Esophagus squamous epithelium (tissue), 5 donors: ENCODE measurements at places on chromosomes 7 and 10. TPM values are rescaled to one million over a fixed set of nuclear protein-coding genes. Genes with fewer than 3 reads are reported as not detected.
A peak's percentile ranks its signal among the peaks of the same experiment; 100 is the strongest.

- no peak for DNase-seq
- no peaks in the 10 kb centered on the region for H3K36me3 ChIP-seq
- H3K4me1 ChIP-seq: no peaks in the 10 kb centered on the region
- H3K27ac ChIP-seq: no peak overlapping the region
- no peak overlapping the region for H3K4me3 ChIP-seq
- H3K27me3 ChIP-seq: no peaks in the 10 kb centered on the region
Observed at GRCh38 chr7:27971171-27971812, 209.3 kb downstream of the JAZF1 start.

DNA sequence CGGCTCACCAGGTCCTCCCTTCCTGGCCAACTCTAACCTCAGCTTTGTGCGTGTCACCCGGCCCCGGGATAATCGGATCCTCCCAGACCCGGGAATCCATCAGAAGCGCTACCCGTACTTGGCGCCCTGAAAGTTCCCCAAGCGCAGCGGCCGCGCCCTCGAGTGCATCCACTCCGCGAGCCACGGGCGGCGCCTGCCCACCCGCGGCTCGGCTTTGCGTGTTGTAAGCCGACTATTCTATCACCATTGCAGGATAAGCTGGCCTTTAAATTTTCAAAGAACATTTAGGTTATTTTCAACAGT is 35.7 kb upstream of the EBLN1 start:
- no peaks in the 10 kb centered on the region for H3K36me3 ChIP-seq
- peaks cover 15% of the 10 kb centered on the region for H3K4me1 ChIP-seq
- H3K4me3 ChIP-seq: peak overlapping the region; percentile 79
- no peak for DNase-seq
- peak overlapping the region; percentile 98 for H3K27ac ChIP-seq

GRCh38 chr7:15507171-15507570 is 54.6 kb downstream of the AGMO start:
- no peaks in the 10 kb centered on the region for H3K27me3 ChIP-seq
- DNase-seq: no peak
- no peaks in the 10 kb centered on the region for H3K36me3 ChIP-seq
- no peaks in the 10 kb centered on the region for H3K4me1 ChIP-seq
- H3K4me3 ChIP-seq: no peak overlapping the region
- no peak overlapping the region for H3K27ac ChIP-seq

- peak overlapping the region; percentile 89 for H3K27ac ChIP-seq
- H3K27me3 ChIP-seq: no peaks in the 10 kb centered on the region
- no peak overlapping the region for H3K4me3 ChIP-seq
- peaks cover 14% of the 10 kb centered on the region for H3K4me1 ChIP-seq
- peaks cover 47% of the 10 kb centered on the region for H3K36me3 ChIP-seq
Observed at GRCh38 chr7:149494738-149495368, 2.8 kb downstream of the ZNF746 start.

DNA sequence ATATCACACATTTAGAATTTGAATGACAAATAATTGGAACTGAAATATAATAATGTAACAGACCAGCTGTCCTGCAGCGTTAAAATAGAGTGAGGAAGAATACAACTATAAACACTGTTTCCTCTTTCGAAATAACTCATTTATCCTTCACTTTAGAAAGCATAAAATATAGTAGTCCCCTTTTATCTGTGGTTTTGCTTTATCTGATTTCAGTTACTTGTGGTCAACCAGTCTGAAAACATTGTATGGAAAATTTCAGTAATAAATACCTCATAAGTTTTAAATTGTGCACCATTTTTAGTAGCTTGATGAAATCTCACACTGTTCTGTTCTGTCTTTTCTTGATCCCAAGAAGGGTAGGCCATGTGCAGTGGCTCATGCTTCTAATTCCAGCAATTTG is 31.7 kb downstream of the POLR1F start:
- DNase-seq: no peak
- H3K27me3 ChIP-seq: no peaks in the 10 kb centered on the region
- H3K27ac ChIP-seq: no peak overlapping the region
- H3K4me1 ChIP-seq: no peaks in the 10 kb centered on the region
- no peaks in the 10 kb centered on the region for H3K36me3 ChIP-seq

- no peaks in the 10 kb centered on the region for H3K27me3 ChIP-seq
- H3K4me1 ChIP-seq: no peaks in the 10 kb centered on the region
- H3K27ac ChIP-seq: no peak overlapping the region
- H3K4me3 ChIP-seq: no peak overlapping the region
- H3K36me3 ChIP-seq: no peaks in the 10 kb centered on the region
Observed at GRCh38 chr7:72751978-72752377, 76.0 kb downstream of the TYW1B start.

GRCh38 chr7:36207451-36208291 is 54.6 kb downstream of the EEPD1 start:
- peaks cover 70% of the 10 kb centered on the region for H3K4me1 ChIP-seq
- no peak overlapping the region for H3K4me3 ChIP-seq
- peak overlapping the region; percentile 62 for H3K27ac ChIP-seq
- no peaks in the 10 kb centered on the region for H3K27me3 ChIP-seq

DNA sequence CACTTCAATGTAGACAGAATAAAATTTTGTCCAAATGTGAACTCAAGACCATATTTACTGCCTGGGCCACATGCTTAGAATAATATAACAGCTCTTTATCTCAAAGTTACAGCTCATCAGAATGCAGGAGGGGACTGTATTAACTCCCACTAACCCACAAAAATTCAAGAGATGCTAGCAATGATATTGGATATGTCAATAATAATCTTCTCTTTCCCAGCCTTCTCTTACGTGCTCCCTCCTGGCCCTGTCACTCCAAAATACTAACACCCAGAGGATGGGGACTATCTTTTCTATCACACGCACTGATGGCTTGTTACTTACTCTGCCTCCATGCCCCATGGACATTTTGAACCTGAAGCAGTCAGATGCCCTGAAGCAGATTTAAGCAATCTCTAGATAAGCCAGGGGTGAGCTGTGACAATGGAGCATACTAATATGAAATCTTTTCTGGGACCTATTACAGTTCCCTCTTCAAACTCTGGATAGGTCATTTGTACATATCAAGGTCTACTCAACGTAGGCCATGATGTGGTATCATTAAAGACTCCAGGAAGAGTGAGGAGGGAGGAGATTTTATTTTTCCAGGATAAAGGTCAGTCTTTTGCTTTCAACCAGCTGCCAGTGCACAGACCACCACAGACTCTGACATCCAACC is 803.0 kb downstream of the GRM8 start:
- H3K27me3 ChIP-seq: no peaks in the 10 kb centered on the region
- DNase-seq: no peak
- no peaks in the 10 kb centered on the region for H3K4me1 ChIP-seq
- no peak overlapping the region for H3K27ac ChIP-seq

DNA sequence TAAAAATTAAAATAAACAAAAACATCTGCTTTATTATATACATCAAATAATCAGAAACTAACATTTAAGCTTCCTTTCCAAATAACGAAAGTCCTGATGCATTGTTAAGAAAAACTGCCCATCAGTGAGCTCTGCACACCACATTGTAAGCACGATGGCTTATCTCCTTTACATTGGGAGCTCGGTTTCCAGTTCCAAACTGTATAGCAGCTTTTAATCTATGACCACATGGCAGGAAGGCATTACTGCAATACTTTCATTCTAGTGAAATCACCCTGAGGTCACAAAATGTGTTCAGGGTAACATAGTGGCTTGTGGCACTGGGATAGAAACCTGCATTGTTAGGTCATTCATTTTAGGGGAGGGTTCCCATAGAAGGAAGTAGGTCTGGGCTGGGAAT is 146.3 kb downstream of the ZNF22 start:
- H3K27ac ChIP-seq: no peak overlapping the region
- H3K4me1 ChIP-seq: no peaks in the 10 kb centered on the region
- DNase-seq: no peak
- no peak overlapping the region for H3K4me3 ChIP-seq
- no peaks in the 10 kb centered on the region for H3K27me3 ChIP-seq

TUBAL3 gene
- 0.19 TPM for total RNA-seq

COL26A1 gene
- not detected for total RNA-seq

SEMA3A gene
- total RNA-seq: 0.15 TPM

TMEM213 gene
- 1.3 TPM for total RNA-seq
